Activated T-cell treated with anti-CD3 and anti-CD28 coated beads for 48 hours (primary cell): ENCODE measurements at places on chromosomes 5 and 9.

DNA sequence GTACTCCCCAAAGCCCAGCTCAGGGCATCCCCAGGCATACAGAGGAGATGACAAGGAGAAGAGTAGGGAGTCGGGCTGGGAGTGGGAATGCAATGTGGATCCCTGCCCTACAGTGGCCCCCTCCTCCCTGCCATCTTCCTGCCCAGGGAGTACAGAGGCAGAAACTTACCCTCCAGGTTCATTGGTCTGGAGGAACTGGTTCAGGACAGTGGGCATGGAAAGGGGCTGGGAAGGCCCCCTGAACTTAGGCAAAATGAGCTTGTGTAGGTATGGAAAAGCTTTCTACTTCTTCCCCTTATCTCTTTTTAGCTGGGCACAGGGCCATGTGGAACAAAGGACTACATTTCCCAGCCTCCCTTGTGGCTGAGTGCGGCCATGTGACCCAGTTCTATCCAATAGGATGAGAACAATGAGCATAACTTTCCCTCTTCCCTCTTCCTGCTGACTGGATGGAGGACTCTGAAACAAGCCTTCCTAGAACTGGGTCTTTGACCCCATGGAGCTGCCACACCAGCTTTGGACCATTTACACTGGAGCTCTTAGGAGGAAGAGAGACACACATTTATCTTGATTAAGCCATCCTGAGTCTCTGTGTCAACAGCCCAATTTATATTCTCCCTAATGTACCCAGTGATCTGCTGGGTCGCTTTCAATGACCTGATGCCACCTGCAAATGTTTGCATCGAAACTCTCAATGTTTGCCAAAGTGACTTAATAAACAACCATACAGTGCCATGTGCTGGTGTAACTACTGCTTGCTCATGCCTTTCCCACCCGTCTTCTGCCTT, 25.0 kb upstream of the HMCN2 start:
- DNase-seq: no peak

DNA sequence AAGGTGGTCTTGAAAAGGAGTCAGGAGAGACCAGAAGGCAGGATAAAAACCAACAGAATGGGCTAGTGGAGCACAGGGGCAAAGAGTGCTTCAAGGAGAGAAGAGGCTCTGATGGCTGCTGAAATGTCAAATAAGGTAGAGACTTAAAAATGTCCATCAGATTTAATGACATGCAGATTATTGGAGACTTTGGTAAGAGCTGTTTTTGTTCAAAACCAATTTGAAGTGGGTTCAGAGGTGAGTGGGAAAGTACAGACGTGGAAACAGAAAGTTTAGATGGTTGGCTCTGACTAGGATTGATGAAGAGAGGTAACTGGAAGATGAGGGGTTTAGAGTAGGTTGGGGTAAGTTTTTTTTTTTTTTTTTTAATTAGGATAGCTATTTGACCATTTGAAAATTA, 14.1 kb downstream of the SLC25A46 start:
- DNase-seq: no peak

DNA sequence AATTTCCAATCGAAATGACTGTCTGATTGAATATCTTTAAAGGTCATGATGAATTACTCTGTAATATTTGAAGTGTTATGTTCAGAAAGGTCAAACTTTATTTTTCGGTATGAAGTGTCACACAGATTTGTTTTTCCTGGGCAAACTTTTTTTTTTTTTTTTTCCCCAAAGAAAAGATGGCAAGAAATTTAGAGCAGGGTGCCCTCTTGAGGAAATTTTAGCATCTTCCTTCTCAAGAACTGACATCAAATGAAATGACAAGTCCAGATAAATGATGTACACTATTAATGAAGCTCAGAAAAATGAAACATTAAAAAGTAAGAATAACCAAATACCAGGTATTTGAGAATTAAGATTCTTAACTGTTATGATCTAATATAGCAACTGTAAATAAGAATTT, 123.6 kb downstream of the INVS start:
- no peak for DNase-seq

GRCh38 chr9:96009690-96010472, 134.4 kb downstream of the ERCC6L2 start:
- DNase-seq: no peak

DNA sequence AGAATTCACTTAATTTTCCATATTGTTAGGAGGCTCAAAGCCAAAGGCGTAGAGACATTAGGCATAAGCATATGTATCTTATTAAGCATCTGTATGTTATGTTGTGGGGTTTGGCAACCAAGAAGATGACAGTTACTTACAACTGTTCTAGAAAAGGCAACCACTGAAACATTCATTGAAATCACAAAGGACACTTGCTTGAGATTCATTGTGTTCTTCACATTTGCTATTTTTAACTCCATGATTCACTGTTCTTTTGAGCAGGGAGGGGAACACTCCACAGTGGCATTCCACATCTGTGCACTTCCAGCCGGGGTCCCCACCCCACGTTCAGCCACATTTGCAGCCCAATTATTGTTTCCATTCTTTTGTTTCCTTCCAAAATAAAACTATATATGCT, 107.1 kb downstream of the PALM2AKAP2 start:
- no peak for DNase-seq

- DNase-seq: no peak
Observed at GRCh38 chr5:134878403-134878802, 4.2 kb downstream of the TXNDC15 start.

GRCh38 chr5:16048132-16048531, 131.5 kb downstream of the MARCHF11 start:
- DNase-seq: no peak

DNA sequence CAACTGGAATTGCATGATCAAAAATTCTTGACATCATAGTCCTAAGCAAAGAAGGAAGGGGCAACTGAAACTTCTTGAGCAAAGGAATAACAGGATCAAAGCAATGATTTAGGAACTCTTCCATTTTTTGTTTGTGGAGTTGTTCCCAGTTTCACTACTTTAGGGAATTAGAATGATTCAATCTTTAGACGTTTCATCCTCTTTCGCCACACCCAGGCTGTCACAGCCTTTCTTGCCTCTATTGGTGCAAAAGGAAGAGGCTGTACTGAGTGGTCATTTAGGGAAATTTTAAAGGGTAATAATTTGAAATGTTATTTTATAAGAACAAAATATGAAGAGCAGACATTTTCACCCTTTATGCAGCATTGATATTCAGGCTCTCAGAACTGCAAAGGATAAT, 1026.0 kb upstream of the ARRDC3 start:
- no peak for DNase-seq

DNA sequence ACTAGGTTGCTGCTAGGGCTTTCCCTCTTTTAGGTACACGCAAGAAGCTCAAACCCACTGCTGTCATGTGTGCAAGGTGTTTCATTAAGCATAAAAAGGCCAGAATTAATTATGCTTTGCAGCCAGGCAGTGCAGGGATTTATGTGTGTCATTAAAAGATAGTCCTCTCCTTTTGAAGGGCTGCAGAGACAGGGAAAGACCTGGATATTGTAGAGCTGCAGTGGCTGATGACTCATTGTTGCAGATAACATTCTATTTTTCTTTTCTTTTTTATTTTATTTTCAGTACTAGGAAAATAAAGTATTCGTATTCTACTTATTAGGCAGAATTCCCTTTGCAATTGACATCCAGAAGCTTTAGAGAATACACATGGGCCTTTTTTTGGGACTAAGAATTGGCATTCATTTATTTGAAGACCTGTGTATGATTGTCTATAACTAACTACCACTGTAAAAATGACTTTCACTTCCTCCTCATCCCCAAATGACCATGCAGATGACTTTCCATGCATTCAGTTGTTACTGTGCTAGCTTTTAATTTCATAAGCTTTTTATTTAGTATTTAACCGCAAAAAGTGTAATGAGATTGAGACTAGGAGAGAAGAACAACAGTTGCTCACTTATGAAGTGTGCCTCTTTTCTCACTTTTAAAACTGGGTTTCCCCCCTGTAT, 113.0 kb downstream of the PAM start:
- no peak for DNase-seq

- no peak for DNase-seq
Observed at GRCh38 chr9:124766326-124766725, 4.8 kb downstream of the NR6A1 start.

DNA sequence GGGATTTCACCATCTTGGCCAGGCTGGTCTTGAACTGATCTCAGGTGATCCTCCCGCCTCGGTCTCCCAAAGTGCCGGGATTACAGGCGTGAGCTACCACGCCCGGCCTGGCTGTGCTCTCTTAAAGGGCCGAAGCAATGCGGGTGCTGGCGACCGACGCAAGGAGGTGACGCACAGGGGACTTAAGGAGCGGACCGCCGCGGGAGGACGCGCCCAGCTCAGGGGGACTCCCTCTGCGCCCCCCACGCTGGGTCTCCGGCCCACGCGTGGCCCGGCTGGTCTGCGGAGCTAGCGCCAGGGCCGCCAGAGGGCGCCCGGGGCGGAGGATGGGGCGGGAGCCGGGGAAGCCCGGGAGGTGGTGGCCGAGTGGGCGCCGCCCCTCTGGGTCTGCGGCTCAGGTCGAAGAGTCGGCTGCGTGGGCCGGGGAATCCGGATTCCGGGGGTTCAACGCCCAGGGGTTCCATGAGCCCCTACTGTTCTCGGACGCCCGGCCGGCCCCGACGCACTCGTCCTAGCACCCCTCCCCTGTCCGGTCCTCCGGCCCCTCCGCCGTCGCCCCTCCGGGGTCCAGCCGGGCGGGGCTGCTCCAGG, 502 bp upstream of the CERCAM start:
- DNase-seq: peak; percentile 68

- DNase-seq: no peak
Observed at GRCh38 chr5:54601411-54602230, 84.1 kb downstream of the SNX18 start.

GRCh38 chr9:135994501-135995192, 33.5 kb upstream of the UBAC1 start:
- DNase-seq: no peak

- DNase-seq: no peak
Observed at GRCh38 chr9:121577166-121577565, 74.3 kb upstream of the DAB2IP start.
